ENCODE measurements at places on chromosomes 1 and 21. TPM values are rescaled to one million over a fixed set of nuclear protein-coding genes. Genes with fewer than 3 reads are reported as not detected.

GRCh38 chr1:175679981-175680652 is 63.3 kb downstream of the TNR start:
- DNase-seq, result no peak

Gene HAO2
- total RNA-seq, result not detected

- peak; percentile 23 for DNase-seq
These were observed 37.0 kb downstream of the SERBP1 start for GRCh38 chr1:67393240-67393639.

GRCh38 chr21:45413922-45414321 is 9.0 kb downstream of the COL18A1 start:
- DNase-seq, result no peak

GRCh38 chr1:39671793-39672550 is at the start of gene NT5C1A:
NT5C1A (minus strand) TSS chr1:39672107; CDS start chr1:39672038, 69 bp downstream.
- peak; percentile 41 for DNase-seq

Measured in heart right ventricle (tissue), 16 donors.